ENCODE measurements at places on chromosomes 4 and X.

- no peak for DNase-seq
Observed at GRCh38 chr4:123163501-123163900, 233.1 kb upstream of the SPRY1 start.

DNA sequence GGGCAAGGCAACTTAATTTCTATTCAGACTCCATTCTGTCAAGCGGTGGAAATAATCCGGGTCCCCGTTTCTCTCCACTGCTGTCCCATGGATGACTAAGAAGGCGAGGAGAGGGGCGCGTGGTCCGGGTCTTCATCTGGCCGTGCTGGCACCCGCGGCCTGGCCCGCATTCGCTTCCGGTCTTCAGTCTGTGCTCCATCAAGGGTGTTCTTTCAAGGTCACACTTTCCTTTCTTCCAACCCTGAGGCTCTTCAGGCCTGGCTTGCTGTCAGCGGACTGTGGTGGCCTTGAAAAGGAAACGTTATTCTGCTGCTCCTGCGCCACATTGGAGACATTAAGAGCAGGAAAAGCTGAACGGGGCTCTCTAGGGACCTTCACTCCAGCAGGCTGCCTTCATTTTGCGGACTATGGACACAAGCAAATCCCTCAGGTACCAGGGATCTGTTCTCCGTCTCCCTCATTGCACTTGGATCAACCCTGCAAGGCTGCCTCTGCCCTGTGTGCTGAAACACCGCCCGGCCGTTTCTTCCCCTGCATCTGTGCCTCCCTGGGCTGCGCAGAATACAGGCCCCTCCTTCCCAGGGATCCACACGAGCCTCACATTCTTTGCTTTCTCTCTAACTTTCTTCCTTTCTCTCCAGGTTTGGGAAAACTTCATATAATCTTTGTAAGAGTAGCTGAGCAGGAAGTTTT is 5.7 kb upstream of the SLC25A4 start:
- DNase-seq = no peak

DNA sequence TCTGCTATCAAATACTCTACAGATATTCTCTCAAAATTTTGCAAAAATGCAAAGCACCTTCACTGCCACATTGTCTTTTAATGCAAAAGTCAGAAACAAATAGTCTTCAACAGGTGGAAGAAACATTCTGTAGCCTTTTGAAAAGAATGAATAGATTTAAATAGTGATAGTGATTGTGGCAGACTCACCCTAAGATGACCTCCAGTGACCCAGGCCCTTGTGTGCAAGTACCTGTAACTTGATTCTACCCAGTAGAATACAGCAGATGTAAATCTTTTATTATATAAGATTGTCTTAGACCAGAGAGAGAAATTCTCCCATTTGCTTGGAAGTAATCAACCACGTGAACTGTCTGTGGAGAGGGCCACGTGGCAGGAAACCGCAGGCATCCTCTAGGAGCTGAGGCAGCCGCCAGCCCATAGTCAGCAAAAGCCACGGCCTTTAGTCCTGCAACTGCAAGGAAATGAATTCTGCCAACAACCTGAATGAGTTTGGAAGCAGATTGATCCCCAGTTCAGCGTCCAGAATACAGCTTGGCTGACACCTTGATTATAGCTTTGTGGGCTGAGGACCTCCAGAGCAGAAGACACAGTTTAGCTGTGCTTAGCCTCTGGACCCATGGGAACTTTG is 272.5 kb downstream of the ARHGAP10 start:
- DNase-seq = peak; percentile 17

GRCh38 chr4:46390355-46391058 is 579 bp upstream of the GABRA2 start:
- no peak for DNase-seq

DNA sequence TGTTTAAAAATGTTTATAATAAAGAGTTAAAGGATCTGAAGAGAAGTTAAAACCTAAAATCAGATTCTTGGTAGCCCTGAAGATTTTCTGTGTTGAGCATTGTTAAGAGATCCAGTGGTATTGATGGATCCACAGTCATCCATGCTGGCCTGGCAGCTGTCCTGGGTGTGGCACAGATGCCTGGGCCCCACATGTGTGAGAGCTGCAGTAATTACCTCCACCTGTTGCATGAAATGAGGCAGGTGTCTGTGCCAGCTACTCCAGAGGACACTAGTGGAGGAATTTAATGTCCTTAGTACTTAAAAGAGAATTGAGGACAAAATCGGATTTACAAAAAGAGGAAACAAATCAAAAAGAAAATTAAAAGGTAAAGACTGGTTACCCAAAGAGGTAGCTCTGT is 44.0 kb downstream of the MGST2 start:
- DNase-seq = no peak

DNA sequence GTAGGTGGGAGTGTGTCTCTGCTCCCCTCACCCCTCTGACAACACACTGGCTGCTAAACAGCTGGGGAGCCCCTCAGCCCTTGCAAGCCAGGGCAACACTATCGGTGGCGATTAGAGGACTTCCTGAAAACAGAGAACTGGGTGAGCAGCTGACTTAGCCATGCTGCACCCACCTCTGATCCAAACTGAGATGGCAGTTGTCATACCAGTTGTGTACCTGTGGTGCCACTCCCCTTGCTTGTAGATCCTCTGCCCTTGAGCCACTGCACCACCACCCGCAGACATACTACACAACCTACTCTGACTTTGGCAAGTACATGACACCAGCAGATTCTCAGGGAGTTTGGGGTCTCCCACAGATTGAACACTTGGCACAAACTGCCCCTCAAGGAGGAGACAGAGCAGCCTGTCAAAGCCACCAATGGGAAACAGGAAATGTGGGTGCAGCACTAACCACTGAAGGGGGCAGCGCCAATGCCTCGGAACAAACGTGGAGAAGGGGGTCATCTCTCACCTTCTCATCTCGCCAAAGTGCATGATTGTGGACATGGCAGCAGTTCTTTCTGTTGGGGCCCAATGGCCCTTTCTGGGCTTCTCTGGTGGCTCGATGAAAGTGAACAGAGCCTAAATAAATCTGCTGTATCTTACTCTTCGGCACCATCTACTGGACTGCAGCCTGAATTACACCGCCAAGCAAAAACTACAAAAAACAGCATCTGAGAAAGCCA is 119.8 kb downstream of the NEK1 start:
- DNase-seq = no peak

GRCh38 chrX:22538580-22538979 is 265.9 kb downstream of the CBLL2 start:
- no peak for DNase-seq

GRCh38 chr4:168257768-168258167 is 60.8 kb downstream of the DDX60 start:
- no peak for DNase-seq

GRCh38 chrX:46739736-46740135 is 19.2 kb downstream of the SLC9A7 start:
- no peak for DNase-seq

- DNase-seq = no peak
Observed at GRCh38 chrX:34839451-34839850, 103.1 kb upstream of the FAM47B start.

DNA sequence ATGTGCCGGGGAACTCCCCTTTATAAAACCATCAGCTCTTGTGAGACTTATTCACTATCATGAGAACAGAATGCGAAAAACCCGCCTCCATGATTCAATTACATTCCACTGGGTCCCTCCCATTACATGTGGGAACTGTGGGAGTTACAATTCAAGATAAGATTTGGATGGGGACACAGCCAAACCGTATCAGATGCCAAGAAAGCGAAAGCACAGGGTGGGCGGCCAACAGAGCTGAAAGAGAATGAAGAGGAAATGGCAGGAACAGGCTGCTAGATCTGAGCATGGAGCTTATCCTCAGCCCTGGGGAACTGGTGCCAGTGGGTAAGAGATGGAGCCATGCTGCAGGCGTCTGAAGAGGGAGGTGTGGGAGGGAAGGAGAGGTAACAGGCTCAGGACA is 117.7 kb upstream of the PNPLA4 start:
- no peak for DNase-seq

Data from amygdala (tissue), 56 donors.